Nephron progenitor cell (in vitro differentiated cells): ENCODE measurements at places on chromosomes 5 and 9.

DNA sequence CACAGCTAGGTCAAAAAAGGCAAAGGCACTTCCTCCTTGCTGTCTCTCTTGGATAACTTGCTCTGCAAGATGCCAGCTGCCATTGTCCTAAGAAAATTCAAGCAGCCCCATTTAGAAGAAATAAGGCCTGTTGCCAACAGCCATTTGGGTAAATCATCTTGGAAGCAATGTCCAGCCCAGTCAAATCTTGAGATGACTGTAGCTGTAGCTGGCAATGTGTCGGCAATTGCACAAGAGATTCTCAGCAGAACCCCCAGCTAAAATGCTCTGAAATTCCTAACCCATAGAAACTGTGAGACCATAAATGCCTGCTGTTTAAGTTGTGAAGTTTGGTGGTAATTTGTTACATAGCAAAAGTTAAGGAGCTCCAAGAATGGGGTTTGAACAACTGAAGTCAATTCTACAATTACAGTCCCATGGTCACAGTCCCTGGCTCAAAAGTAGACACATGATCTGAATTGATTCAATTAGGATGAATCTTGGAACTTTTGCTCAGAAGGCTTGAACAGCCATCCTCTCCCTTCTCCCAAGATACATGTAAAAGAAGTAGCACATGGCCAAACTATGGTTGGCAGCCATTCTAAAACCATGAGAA is 151.1 kb downstream of the MPDZ start:
- no peak for DNase-seq
- H3K4me3 ChIP-seq: no peak overlapping the region
- peaks cover 49% of the 10 kb centered on the region for H3K36me3 ChIP-seq

GRCh38 chr9:127612939-127613582 is 984 bp downstream of the STXBP1 start:
- H3K27ac ChIP-seq: no peak overlapping the region
- peaks cover 65% of the 10 kb centered on the region for H3K27me3 ChIP-seq
- peak; percentile 52 for DNase-seq
- H3K4me3 ChIP-seq: peak overlapping the region; percentile 93

GRCh38 chr5:178940569-178941360 is at the start of gene ZNF454:
ZNF454 (plus strand) TSS chr5:178941198; CDS start chr5:178942792, 1,594 bp downstream.
- H3K27ac ChIP-seq: no peak within 1 kb of the TSS
- peak; percentile 29 for DNase-seq
- H3K36me3 ChIP-seq: peaks cover 23% of the 10 kb centered on the region

GRCh38 chr5:59484618-59485017 is 408.9 kb downstream of the PDE4D start:
- no peak overlapping the region for H3K27ac ChIP-seq
- H3K27me3 ChIP-seq: no peaks in the 10 kb centered on the region
- no peak for DNase-seq
- no peaks in the 10 kb centered on the region for H3K36me3 ChIP-seq

- DNase-seq: no peak
- peak overlapping the region; percentile 86 for H3K27ac ChIP-seq
- no peak overlapping the region for H3K4me3 ChIP-seq
- H3K4me1 ChIP-seq: peaks cover 8% of the 10 kb centered on the region
- no peaks in the 10 kb centered on the region for H3K36me3 ChIP-seq
These were observed 20.8 kb downstream of the SNCAIP start for GRCh38 chr5:122332599-122333555.

DNA sequence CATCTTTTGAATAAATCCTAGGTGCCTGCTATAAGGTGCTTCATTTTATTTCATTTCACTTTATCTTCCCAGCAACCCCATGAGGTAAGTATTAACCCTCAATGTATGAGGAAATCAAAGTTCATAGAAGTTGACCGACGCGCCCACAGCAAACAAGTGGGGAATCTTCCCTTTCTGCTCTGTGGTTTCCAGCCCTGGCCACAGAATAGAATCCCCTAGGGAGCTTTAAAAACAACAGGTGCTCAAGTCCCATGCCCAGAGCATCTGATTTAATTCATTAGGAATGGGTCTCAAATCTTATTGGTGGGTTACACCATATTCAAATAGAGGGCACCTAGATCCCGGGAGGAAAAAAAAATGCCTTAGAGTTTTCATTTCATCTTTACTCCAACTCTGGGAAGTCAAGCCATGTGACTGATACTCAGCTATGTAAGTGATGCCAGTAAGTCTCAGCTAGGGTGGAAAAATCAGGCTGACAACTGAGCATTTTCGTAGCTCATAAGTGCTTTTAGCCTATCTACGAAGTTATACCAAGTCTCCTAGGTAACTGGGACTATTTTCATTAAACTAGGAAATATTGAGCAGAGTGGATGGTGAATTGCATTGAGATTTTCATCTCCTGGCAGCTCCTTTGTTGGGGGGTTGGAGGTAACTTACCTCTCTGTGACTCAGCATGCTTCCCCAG is 353.4 kb upstream of the SLC30A5 start:
- H3K27me3 ChIP-seq: peaks cover 6% of the 10 kb centered on the region
- peaks cover 23% of the 10 kb centered on the region for H3K4me1 ChIP-seq
- no peaks in the 10 kb centered on the region for H3K36me3 ChIP-seq
- H3K27ac ChIP-seq: no peak overlapping the region
- H3K4me3 ChIP-seq: no peak overlapping the region
- DNase-seq: no peak

GRCh38 chr5:68490406-68490805 is 274.9 kb downstream of the PIK3R1 start:
- no peak overlapping the region for H3K27ac ChIP-seq
- H3K4me3 ChIP-seq: peak overlapping the region; percentile 2
- DNase-seq: no peak

DNA sequence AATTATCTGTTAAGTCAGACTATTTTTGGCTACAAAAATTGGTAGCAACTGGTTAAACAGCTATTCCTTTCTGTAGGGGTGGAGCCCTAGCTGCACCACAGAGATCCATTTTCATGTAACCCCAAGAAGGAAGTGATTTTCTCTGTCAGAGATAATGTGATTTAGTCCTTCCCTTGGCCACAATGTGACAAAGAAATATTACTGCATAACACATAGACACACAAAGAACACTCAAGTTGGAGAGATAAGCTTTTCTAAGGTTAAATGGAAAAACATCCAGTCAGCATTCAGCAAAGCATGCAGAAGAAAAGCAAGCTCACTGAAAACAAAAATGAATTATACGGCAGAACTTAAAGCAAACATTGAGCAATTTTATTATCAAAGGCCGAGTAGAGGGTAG is 227.8 kb upstream of the CDH9 start:
- H3K27ac ChIP-seq: no peak overlapping the region
- H3K4me1 ChIP-seq: no peaks in the 10 kb centered on the region
- no peak for DNase-seq
- peaks cover 3% of the 10 kb centered on the region for H3K27me3 ChIP-seq

- H3K27ac ChIP-seq: no peak overlapping the region
- peaks cover 42% of the 10 kb centered on the region for H3K4me1 ChIP-seq
- DNase-seq: peak; percentile 88
- peak overlapping the region; percentile 56 for H3K4me3 ChIP-seq
These were observed 7.7 kb upstream of the CFAP157 start for GRCh38 chr9:127698985-127699670.

GRCh38 chr5:149681922-149682321 is 48.2 kb upstream of the PPARGC1B start:
- no peak overlapping the region for H3K27ac ChIP-seq
- H3K4me3 ChIP-seq: no peak overlapping the region
- peaks cover 21% of the 10 kb centered on the region for H3K4me1 ChIP-seq
- peaks cover 12% of the 10 kb centered on the region for H3K27me3 ChIP-seq
- DNase-seq: no peak
- no peaks in the 10 kb centered on the region for H3K36me3 ChIP-seq

DNA sequence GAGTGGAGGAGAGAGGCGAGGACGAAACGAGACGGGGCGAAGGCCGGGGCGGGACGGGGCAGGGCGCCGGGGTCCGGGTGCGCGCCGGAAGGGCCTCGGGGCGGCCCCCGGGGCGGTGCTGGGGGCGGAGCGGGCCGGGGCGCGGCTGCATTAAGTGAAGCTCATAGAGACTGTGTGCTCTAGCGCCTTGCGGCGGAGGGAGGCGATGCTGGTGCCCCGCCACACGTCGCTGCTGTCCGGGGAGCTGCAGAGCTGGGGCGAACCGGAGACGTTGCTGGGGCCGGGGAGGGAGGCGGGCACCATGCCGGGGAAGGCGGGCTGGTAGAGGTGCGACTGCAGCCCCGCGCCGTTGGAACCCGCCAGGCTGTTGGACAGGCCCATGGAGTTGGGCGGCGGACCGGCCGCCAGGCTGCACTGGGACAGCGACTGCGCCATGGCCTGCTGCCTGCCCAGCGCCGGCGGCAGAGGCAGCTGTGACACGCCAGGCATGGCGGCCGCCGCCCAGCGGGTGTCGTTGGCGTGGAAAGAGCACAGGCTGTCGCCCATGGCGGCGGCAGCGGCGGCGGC is 8.3 kb downstream of the OTP start:
- DNase-seq: peak; percentile 67
- H3K36me3 ChIP-seq: no peaks in the 10 kb centered on the region
- peaks cover 100% of the 10 kb centered on the region for H3K27me3 ChIP-seq
- H3K4me1 ChIP-seq: peaks cover 20% of the 10 kb centered on the region

GRCh38 chr5:159478950-159479349 is 148.7 kb upstream of the IL12B start:
- H3K4me3 ChIP-seq: no peak overlapping the region
- H3K27ac ChIP-seq: no peak overlapping the region
- H3K27me3 ChIP-seq: peaks cover 6% of the 10 kb centered on the region
- H3K36me3 ChIP-seq: peaks cover 5% of the 10 kb centered on the region
- no peaks in the 10 kb centered on the region for H3K4me1 ChIP-seq

DNA sequence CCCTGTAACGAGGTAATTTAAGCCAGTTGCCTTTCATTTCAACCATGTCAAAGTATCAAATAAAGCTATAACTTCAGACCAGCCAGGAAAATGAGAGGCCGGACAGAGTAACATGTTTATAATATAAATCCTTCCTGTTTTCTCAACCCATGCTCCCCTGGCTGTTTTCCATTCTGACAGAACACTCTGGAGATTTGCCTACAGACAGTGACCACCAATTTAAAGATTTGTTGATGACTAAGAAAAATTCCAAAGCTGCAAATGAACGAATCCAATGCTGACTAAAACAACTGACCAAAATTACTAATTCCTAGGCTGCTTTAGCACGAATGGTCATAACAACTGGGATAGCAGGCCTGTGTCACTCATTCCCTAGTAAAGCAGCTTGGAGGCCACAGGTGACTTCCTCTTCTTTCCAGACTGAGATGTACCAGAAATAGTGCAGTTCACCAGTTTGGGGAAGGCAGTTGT is 141.4 kb downstream of the AOPEP start:
- peaks cover 91% of the 10 kb centered on the region for H3K4me1 ChIP-seq
- H3K36me3 ChIP-seq: no peaks in the 10 kb centered on the region
- H3K27me3 ChIP-seq: peaks cover 4% of the 10 kb centered on the region
- no peak for DNase-seq

- no peak overlapping the region for H3K27ac ChIP-seq
- H3K36me3 ChIP-seq: peaks cover 31% of the 10 kb centered on the region
- no peaks in the 10 kb centered on the region for H3K4me1 ChIP-seq
- no peak overlapping the region for H3K4me3 ChIP-seq
- H3K27me3 ChIP-seq: no peaks in the 10 kb centered on the region
These were observed 344.9 kb downstream of the ARL15 start for GRCh38 chr5:53965459-53965858.

GRCh38 chr5:111550282-111551020 is 38.1 kb upstream of the STARD4 start:
- H3K27ac ChIP-seq: no peak overlapping the region
- H3K36me3 ChIP-seq: no peaks in the 10 kb centered on the region
- H3K4me3 ChIP-seq: no peak overlapping the region
- peaks cover 4% of the 10 kb centered on the region for H3K27me3 ChIP-seq
- peaks cover 19% of the 10 kb centered on the region for H3K4me1 ChIP-seq
